Activated T-helper 1 cell treated with anti-CD3 and anti-CD28 coated beads, Interleukin-2, amount 50 U/mL, for 16 hours (primary cell): ENCODE measurements at places on chromosomes 3 and 15.

- DNase-seq, result no peak
These were observed 545.0 kb downstream of the PYDC2 start for GRCh38 chr3:192005989-192006388.

DNA sequence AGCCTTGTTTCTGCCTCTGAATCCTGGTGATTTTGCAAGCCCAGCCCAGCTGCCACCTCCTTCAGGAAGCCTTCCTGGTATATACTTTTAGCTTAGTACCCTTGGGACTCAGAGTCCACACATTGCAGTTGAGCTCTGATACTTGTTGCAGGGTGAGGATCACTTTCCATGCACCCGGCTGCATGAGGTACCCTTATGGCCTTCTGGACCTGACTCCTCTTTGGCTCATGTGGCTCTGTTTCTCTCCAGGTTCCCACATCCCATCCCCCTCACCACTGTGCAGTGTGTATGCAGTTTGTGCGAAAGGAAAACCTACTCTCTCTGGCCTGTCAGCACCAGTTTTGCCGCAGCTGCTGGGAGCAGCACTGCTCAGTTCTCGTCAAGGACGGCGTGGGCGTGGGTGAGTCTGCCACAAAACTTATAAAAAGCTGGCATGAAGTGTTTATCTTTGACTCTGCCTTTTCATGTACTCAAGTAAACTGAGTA lies 23.1 kb upstream of the P4HTM start:
- DNase-seq, result no peak

DNA sequence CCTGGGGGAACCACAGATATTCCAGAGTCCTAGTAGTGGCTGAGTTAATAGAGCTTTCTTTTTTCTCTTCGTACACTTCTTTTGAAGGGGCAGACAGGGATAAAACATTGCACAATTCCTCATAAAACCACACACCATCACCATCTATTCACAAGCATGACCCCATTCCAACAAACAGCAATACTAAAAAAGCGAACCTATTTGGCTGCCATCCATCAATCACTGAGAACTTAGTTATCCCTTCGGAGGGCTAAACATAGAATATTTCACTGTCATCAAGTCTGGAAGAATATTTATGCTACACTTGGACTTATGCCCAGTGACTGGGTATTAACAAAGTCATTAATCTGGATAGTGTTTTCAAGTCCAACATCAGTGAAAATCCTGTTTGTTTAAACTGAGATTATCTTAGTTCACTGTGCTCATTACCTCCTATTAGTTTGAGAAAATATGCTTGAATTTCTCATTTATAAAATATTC lies 80.3 kb upstream of the PRTG start:
- DNase-seq, result no peak

DNA sequence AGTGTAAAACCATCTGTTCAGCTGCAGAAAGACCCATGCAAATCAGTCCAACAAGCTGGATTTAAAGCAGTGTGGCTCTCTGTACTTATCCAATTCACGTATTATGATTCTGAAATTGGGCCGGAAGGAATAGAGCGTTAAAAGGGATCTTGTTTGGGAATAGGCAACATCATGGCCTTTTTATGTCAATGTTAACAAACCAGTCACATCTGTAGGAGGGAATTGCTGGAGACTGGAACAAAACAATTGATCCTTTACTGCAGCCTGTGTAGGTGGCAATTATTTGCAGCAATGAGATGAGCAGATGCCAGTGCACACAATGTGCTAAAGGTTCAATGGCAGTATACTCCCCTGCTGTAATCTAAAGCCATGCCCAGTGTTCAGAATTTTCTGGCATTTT lies 887.4 kb upstream of the ROBO1 start:
- DNase-seq, result no peak

DNA sequence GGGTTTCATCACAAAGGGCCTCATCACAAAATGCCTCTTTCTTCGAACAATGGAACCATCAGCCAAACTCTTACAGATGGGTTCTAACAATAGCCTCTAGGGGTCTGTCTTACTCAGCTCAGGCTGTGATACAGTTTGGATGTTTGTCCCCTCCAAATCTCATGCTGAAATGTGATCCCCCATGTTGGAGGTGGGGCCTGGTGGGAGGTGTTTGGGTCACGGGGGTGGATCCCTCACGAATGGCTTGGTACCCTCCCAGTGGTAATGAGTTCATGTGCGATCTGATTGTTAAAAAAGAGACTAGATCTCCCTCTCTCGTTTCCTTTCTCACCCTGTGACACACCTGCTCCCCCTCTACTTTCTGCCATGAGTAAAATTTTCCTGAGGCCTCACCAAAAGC lies 47.9 kb upstream of the LIPC start:
- DNase-seq, result no peak

- no peak for DNase-seq
These were observed 495.2 kb upstream of the EPHA6 start for GRCh38 chr3:96319166-96319565.
